ENCODE measurements at places on chromosomes 12 and 14.

DNA sequence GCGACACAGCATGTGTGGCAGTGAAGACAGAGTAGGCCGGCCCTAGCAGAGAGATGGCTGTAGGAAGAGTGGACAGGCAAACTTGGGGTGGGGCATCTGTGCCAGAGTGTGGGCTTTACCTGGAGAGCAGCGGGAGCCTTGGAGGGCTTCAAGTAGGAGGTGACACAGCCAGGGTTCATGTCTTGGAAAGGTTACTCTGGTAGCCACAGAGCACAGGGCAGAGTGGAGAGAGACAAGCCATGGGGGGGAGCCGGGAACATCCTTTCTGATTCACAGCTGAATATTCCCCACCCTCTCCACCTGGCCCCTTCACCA lies 53.5 kb upstream of the DIO3 start:
- no peak for DNase-seq

DNA sequence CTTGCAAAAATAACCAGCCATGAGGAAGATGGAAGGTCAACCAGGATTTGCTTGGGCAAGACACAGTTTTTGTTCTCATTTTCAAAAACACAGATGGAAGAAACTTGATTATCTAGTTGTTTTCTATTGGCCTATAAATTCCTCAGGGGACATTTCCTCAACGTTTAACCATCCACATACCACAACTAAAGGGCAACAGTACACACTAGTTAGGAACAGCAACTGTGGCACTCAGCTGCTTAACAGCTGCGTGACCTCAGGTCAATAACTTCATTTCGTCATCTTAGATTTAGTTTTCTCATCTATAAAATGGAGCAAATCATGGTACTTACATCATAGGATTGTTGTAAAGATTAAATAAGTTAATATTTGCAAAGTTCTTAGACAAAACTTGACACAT lies 18.7 kb downstream of the SSTR1 start:
- no peak for DNase-seq

DNA sequence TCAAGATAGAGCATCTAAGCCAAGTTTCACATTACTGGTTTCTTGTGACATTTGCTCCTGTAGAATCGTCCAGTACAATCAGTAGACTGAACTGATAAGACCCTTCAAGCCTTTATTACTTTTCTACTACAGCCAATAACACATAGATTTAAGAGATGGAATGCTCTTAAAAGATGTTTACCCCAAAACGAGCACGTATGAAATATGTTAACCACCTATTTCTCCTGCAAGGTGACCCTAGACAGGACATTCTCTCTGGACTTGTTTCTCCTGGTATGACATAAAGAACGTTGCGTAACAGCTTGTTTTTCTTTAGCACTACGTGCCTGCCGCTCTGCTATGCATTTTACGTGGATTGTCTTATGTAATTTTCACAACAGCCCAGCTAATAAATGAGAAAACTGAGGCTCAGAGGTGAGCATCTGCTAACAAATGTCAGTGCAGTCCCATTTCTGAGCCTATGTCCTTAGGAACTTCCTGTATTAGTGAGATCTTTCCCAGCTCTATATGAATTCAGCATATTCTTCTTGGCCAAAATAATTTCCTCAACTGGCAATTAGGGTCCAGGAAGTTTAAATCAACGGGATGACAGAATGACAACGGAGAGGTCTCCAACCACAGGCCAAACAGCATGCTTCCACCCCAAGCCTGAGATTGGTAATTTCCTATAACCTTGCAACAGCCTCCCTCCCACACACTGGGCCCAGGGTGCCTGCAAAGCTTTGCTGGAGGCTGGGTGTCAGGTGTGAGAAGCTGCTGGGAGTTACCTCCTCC lies 3.7 kb downstream of the NFKBIA start:
- no peak for DNase-seq

DNA sequence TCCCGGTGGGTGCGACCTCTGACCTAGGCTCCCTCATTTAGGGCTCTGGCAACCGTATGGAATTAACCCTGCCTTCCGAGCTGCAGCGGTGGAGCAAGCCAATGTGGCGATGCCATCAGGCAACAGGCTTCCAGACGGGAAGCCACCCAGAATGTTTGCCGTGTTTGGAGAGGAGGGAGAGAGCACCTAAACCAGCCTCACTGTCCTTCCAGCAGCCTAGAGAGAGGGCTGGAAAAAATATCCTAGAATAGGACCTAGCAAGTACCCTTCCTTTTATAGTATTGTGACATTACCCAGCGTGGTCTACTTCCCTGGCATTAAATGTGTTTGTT lies 287 bp upstream of the SLC2A13 start:
- no peak for DNase-seq

GRCh38 chr12:42960087-42960527 lies 370.6 kb upstream of the PRICKLE1 start:
- no peak for DNase-seq
